Stimulated activated CD4-positive, alpha-beta T cell treated with anti-CD3 and anti-CD28 coated beads, Interleukin-2, amount 100 ng/mL, for 4 hours (primary cell): ENCODE measurements at places on chromosomes 1 and 21.

DNA sequence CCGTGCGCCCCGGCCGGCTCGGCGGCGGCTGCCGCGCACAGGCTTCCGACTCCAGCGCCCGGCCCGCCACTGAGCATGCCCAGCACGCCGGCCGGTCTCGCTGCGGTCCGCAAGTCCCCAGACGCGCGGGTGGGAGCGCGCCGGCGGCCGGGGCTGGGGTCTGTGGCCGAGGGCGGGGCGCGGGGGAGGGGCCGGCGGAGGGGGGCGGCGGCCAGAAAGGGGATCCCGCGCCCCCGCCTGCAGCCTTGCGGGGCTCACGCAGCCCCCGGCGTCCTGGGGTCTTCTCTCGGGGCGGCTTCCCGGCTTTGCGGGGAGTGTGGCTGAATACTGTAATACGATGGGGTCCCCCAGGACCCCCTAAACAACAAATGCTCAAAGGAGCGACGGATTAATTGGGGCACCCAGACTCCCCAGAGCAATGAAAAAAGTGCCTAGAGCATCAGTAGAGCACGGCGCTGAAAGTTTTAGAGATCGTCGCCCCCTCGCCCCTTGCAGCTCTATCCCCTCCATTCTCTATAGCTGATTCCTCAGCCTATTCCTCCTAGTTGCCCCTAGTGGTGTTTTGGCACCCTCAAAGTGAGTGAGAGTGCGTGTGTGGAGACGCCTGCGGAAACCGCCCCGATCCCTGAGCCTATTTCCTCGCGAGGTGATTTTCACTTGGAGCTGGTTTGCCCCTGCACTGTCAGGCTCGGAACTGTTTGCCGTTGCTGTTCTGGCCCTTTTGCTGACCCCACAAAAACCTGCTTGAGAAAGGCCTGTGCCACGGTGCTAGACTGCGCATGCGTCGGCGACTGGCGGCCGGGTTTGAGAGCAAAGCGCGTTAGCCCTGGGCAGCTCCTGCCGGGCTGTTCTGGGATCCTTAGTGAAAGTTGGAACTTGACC, at the start of gene VAV3:
Gene VAV3, minus strand, starts transcription at position 71 of the 882 bp plus-strand sequence. CDS start 311 bp downstream, outside the sequence.
- peak; percentile 31 for DNase-seq

GRCh38 chr1:206734499-206735142, 36.0 kb upstream of the IL19 start:
- DNase-seq = peak; percentile 71

DNA sequence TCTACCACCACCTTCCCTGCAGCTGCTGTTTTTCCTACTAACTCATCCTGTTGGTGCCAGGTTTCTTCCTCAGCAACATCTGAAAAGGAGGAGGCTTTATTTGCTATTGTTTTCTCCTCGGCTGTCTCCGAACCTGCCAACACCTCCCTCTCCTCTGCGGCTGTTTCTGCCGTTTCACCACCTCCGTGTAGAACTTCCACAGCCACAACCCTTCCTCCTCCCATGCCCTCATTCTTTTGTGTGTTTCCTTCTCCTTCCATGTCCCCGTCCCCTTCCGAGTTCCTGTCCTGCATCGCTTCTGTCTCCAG, 59.0 kb upstream of the LRRC53 start:
- no peak for DNase-seq

DNA sequence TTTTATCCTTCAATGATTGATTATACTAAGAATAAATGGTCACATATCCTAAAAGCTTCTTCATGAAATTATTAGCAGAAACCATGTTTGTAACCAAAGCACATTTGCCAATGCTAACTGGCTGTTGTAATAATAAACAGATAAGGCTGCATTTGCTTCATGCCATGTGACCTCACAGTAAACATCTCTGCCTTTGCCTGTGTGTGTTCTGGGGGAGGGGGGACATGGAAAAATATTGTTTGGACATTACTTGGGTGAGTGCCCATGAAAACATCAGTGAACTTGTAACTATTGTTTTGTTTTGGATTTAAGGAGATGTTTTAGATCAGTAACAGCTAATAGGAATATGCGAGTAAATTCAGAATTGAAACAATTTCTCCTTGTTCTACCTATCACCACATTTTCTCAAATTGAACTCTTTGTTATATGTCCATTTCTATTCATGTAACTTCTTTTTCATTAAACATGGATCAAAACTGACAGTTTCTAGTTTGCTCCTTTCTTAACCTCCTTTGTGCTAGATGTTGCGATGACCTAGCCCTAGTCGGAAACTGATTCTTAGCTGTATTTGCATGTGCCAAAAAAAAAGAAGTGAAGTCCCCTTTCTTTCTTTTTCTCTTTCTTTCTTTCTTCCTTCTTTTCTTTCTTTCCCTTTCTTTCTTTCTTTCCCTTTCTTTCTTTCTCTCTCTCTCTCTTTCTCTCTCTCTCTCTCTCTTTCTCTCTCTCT, 45.1 kb downstream of the MAP3K7CL start:
- DNase-seq = no peak

DNA sequence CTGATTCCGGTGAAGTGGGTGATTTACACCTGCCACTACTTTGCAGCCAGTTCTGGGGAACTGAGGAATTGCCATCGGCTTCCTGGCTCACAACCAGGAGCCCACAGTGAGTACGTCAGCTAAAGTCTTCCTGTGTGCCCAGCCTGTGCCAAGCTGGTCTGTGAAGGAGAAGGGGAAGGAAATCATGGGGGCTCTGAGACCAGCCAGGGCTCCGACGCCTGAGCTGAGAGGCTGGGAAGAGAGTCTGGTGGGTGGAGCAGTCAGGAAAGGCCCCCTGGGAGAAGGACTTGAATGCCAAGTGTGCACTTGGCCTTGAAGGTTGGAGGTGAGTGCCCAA, 1.2 kb downstream of the LURAP1 start:
- DNase-seq = no peak
